ENCODE measurements at places on chromosomes 7 and 10. TPM values are rescaled to one million over a fixed set of nuclear protein-coding genes. Genes with fewer than 3 reads are reported as not detected.

Gene SORCS1
- total RNA-seq, result 25.6 TPM

DNA sequence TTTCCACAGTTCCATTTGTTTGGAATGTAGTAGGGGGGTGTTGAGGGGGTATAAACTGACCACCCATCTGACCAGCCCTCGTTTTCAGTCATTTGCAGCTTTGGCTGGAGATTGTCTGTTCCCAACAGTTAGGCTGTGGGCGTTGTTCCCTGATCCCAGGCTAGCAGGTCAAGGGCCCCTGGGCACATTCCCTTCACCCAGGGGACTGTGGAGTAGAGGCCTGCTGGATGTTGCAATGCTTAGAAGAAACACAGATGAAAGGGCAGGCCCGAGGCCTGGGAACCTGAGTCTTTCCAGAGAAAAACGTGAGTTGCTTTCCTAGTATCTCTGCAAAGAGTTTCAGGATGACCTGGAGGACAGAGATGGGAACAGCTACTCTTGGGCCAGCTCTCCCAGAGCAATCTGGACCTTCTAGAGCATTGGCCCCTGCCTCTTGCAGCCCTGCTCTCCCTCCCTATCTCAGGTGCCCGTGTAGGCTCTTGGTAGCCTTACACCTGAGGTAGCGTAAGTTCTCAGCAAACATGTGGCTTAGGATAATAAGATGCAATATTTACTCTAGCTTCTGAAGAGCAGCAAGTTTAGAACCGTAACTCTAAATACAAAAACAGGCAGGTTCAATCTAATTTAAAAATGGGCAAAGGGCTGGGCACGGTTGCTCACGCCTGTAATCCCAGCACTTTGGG is 99.4 kb upstream of the EFCAB10 start:
- no peak for DNase-seq

- no peak for DNase-seq
Measured at GRCh38 chr10:76882245-76882644, 755.4 kb downstream of the KCNMA1 start.

- no peak for DNase-seq
Measured at GRCh38 chr7:20521243-20521642, 94.2 kb upstream of the ABCB5 start.

GRCh38 chr7:92608380-92609322 is 18.5 kb upstream of the FAM133B start:
- no peak for DNase-seq
